ENCODE measurements at places on chromosomes 16 and 17. TPM values are rescaled to one million over a fixed set of nuclear protein-coding genes. Genes with fewer than 3 reads are reported as not detected.

ENPP7 gene
- total RNA-seq: not detected

CCR7 gene
- 1.9 TPM for total RNA-seq

DNA sequence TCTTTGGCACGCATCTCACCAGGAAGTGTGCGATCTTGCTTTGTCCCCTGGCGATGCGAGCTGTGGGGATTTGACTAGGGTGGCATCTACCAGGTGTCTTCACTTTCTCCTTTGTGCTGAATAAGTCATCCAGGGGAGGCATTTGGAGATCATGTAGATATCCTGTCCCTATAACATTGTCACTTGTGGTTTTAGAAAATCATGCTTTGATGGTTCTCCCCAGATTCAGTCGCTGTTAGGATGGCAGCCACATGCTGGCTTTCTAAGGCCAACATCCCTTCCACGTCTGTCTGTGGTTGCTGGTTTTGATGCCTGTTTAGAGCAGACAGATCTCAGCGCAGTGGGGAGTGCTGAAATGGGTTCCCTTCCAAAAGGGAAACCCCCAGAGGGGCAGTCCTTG lies 2.5 kb downstream of the ADAD2 start:
- DNase-seq: no peak
- no peak overlapping the region for H3K4me3 ChIP-seq

DNA sequence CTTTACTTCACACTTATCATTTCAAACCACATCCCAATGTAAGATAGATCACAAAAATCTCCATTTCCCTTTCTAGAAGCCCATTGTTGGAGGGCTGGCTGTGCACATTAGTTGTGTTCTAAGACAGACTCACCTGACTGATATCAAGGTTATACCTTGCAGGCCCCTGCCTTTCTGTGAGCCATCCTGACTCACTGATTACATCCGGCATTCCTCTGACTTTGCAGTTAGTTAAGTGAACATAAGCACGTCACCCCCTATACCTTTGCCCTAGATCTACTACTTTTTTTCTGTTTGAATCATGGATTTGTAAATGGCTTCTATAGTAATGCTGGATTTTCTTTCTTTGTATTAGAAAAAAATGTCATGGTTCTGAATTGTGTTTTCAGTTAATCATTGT lies 78.3 kb downstream of the TANGO6 start:
- no peaks in the 10 kb centered on the region for H3K27me3 ChIP-seq
- H3K27ac ChIP-seq: no peak overlapping the region
- peak; percentile 36 for DNase-seq
- no peak overlapping the region for H3K4me3 ChIP-seq
- no peaks in the 10 kb centered on the region for H3K36me3 ChIP-seq
- no peaks in the 10 kb centered on the region for H3K4me1 ChIP-seq

DNA sequence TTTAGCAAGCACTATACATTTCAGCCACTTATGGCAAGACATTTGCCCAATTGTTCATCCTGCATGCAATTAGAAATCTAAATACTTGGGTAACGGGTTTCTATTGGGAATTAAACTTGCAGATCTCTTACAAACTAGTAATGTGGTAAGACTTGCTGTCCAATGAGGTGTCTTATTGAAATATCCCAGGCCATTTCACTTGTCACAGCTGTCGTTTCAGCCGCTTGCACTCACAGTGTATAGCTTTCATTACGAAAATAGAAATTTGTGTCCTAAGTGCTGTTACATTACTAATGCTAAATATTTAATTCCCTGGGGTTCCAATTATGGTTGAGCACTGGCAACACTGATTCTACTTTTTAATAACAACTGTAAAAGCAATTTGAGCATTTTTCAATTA lies 40.3 kb upstream of the IRX5 start:
- no peaks in the 10 kb centered on the region for H3K36me3 ChIP-seq
- no peak overlapping the region for H3K27ac ChIP-seq
- H3K4me3 ChIP-seq: no peak overlapping the region
- H3K4me1 ChIP-seq: no peaks in the 10 kb centered on the region
- no peak for DNase-seq
- H3K27me3 ChIP-seq: no peaks in the 10 kb centered on the region

DNA sequence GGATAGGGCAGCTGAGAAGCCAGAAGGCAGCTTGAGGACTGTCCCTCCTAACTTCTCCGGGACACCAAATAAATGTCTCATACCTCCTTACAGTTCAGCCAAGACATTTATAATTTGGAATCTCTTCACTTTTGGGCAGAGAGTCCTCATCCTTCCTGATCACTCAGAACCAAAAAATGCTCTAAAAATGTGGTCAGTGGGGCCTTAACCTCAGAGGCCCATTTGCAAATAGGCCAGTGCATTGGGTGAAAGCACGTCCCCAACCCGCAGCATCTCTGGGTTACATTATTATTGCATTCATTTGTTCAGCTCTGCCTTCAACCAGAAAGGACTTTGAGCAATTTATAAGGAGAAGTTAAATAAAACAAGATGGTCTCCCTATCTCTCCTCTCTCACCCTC lies 112.4 kb upstream of the IRX3 start:
- H3K27me3 ChIP-seq: no peaks in the 10 kb centered on the region
- H3K4me3 ChIP-seq: no peak overlapping the region
- H3K27ac ChIP-seq: no peak overlapping the region
- no peaks in the 10 kb centered on the region for H3K4me1 ChIP-seq
- no peaks in the 10 kb centered on the region for H3K36me3 ChIP-seq
- no peak for DNase-seq

All from colonic mucosa (tissue), 4 donors.